Astrocyte (in vitro differentiated cells and primary cell): ENCODE measurements at places on chromosomes 4 and X. TPM values are rescaled to one million over a fixed set of nuclear protein-coding genes. Genes with fewer than 3 reads are reported as not detected.
A peak's percentile ranks its signal among the peaks of the same experiment; 100 is the strongest.

DNA sequence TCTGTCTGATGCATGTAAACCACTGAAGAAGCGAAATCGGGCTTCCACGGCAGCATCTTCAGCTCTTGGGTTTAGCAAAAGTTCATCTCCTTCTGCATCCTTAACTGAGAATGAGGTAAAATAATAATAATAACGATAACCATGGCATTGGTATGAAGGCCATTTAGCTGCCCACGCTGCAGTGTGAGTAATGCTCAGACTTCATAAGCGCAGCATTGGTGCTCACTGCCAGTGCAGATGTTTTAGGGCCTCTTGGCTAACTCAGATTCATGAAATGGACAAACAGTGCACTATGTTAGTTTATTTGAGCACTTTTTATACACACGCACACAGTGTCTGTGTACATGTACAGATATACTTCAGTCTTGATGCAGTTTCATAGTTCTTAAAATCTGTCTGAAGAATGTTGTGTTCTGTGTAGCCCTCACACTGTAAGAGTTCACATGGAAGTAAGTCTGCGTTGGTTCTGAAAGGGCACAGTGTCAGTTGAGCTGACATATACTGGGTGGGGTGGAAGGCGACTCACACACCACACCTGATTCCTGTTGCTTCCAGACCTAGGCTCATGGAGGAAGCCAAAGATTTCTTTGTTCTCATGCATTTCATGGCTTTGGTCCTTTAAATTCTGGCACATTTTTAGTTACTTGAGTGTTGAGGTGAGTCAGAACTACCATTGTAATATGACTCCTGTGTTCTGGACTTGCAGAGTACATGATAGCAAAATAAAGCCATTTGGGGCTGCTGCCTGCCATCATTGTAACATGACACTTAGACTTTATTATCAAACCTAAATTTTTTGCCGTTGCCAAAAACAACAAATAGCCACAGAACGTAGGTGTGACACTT, 68.7 kb downstream of the NSD2 start:
- DNase-seq: peak; percentile 98

- DNase-seq: no peak
These were observed 72.8 kb downstream of the KIT start for GRCh38 chr4:54730581-54730980.

DNA sequence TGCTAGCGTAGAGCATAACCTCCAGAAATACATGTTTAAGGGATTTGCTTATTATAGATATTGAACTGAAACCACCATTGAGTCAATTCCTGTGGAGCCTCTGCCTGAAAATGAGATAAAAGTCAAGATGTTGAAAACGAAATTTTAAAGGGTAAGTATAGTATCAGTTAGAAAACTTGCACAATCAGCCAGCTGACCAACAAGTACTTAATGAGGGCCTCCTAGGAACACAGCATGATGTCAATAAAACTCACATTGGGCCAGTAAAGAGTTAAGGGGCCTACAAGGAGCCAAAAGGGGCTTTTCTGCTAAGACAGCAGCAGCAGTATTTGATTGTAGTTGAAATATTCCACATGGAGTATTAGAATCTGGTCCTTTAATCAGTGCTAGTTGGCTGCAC, 314.1 kb upstream of the PPARGC1A start:
- no peak for DNase-seq

- DNase-seq: peak; percentile 43
These were observed 56.5 kb downstream of the PRDM5 start for GRCh38 chr4:120865985-120866384.

DNA sequence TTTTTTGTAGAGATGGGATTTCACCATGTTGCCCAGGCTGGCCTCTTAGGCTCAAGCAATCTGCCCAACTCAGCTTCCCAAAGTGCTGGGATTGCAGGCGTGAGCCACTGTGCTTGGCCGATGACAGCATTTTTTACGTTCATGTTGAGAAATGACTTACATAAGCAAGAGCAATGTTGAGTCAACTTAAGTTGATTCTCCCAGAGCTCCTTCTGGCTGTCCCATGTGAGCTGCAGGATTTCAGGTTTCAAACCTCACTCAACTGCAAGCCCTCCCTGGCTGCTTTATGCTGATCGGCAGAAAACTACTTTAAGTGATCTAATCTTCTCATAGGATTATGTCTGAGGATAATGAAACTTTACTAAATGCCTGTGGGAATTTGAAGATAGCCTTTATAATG, 86.8 kb downstream of the GC start:
- DNase-seq: no peak

The HPGD gene
- 0.20 and 0.65 TPM in 2 replicates for total RNA-seq

The RTL9 gene
- total RNA-seq: 0.91 and 0.94 TPM in 2 replicates

The MTMR8 gene
- total RNA-seq: 0.89 and 1.6 TPM in 2 replicates

The STAG2 gene
- 51.2 and 51.5 TPM in 2 replicates for total RNA-seq

The USP51 gene
- total RNA-seq: 1.5 and 2.2 TPM in 2 replicates
